ENCODE measurements at places on chromosomes 6 and 20.

DNA sequence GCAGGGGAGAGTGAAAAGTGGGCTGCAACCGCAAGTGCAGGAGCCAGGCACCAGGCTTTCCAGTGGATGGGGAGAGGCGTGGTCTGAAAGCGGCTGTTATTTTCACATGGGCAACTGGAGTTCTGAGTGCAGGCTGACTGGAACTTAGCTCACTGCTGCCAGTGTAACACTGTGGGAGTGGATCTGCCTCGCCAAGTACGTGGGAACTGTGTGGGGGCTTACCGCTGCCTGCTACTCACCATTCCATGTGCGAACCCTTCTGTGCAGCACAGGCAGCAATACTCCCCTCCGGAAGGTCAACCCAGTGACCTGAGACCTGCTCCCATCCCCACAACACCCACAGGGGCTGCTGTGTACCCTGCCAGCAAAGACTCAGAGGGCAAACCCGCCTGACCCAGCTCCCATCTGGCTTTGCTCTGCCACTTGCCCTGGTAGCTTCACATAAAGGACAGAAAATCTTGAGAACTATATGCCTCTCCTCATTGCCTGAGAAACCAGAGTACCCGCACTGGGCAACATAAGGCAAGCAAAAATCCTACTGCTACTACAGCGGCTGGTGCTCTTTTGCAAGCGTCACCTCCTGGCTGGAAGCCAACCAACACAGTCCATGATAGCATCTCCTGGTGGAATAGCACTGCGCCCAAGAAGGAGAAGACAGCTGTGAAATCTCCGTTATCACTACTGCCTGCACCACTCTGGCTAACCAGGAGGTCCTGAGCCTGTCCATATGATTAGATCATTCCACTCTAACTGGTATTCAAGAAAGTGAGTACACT lies 54.4 kb upstream of the SIRPG start:
- no peak for DNase-seq

- no peak for DNase-seq
These were observed 144.9 kb downstream of the AIG1 start for GRCh38 chr6:143205585-143205984.

GRCh38 chr6:13120483-13121482 lies 207.6 kb downstream of the TBC1D7 start:
- DNase-seq: no peak

DNA sequence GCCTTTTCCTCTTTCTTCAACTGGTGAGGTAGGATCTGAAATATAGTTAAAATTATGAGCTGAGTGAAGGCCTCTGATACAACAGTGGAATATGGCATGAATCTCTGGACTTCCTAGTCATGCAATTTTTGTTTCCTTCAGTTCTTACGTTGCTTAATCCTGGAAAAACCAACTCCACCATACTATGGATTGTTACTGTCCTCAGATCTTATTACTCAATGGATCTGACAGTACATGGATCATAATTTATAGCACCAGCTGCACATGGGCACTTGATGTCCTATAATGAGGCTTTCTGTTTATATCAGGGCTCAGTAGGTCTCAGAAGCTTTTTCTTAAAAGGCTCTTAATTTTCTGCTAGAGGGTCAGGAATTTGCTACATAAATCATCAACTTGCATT lies 1341.0 kb upstream of the EYS start:
- no peak for DNase-seq

GRCh38 chr6:10184371-10185227 lies 230.3 kb downstream of the TFAP2A start:
- DNase-seq: no peak

GRCh38 chr6:111689419-111689818 lies 83.7 kb upstream of the TRAF3IP2 start:
- no peak for DNase-seq

Measured in activated T-cell treated with anti-CD3 and anti-CD28 coated beads, Interleukin-2, amount 50 U/mL, for 72 hours (primary cell).